ENCODE measurements at places on chromosomes 16 and 17.
A peak's percentile ranks its signal among the peaks of the same experiment; 100 is the strongest.

GRCh38 chr17:48643697-48644012, 17.5 kb upstream of the HOXB9 start:
- DNase-seq: no peak

- no peak for DNase-seq
Observed at GRCh38 chr17:82076785-82077591, 11.4 kb upstream of the DUS1L start.

DNA sequence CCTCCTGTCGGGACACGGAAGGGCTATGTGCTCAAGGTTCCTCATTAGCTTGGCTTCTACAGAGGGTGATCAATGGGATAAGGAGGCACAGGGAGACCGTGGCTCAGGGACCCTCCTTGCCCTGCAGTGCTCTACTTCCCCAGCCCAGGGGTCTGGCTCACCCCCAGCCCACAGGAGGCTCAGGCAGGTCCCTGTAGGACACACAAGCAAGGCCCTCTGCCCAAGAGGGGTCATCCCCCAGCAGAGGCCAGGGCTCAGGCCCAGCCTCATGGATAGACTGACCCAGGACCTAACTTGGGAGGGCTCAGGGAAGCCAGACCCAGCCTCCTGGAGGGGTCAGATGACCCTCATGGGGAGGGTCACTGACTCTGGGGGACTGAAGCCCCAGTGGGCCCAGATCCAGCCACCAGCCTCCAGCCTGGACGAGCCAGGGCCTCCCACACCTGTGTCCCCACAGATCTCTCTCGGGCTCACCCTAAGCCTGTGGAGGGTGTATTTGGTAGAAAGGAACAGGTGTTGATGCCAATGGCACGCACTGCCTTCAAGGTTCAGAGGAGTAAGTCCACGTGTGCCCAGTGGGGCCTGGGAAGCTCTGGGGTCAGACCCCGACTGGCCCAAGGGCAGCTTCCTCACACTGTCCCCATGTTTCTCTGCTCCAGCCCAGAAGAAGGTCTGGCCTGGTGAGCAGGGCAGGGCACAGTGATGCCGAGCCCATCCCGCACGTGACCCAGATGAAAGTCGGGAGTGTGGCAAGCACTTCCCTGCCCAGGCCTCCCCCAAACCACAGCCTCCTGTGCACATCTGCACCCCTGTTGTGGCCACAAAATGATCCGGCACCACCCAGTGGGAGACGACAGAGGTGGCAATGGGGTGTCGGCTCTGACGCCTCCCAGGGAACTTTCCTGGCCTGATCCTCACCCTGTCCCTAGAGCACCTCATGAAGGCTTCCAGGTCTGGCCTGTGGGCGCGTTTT, 10.9 kb upstream of the KRTAP17-1 start:
- peak; percentile 82 for DNase-seq

GRCh38 chr17:47945529-47946508, 4.4 kb downstream of the PNPO start:
- DNase-seq: no peak

- no peak for DNase-seq
Observed at GRCh38 chr16:11497851-11498289, 88.8 kb downstream of the LITAF start.

- no peak for DNase-seq
Observed at GRCh38 chr17:80950466-80951120, 41.0 kb upstream of the CHMP6 start.

DNA sequence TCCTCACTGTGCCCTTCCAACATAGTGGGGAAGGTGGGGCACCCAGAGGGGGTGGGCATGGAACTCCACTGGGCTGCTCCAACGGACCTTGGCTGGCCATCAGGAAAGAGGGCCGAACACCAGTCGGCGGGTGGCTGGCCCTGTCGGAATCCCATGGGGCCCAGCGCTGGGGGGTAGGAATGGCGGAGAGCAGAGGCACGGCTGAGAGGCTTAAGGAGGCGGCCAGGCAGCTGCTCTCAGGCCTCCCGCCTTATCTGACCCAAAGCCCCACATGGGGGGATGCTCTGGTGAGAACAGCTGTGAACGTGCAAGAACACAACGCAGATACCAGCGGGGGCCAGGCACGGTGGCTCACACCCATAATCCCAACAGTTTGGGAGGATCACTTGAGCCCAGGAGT, 4.4 kb upstream of the MYO1C start:
- no peak for DNase-seq

DNA sequence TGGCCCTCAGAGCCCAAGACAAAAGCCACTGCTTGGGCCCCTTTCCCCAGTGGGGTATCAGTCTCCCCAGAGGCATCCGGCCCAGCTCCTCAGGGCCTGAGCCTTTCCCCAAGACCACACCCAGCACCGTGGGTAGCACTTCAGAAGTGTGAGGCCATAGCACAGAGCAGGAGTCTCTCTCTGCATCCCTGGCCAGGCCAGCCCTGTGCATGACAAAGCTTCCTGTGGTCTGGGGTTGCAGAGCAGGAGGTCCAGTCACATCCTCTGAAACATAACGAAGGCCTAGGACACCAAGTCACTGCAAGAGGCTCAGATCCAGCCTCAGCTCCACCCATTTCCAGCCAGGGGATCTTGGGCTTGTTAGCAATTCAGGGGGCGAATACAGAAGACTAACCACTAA, 56.8 kb upstream of the ZNF423 start:
- no peak for DNase-seq

DNA sequence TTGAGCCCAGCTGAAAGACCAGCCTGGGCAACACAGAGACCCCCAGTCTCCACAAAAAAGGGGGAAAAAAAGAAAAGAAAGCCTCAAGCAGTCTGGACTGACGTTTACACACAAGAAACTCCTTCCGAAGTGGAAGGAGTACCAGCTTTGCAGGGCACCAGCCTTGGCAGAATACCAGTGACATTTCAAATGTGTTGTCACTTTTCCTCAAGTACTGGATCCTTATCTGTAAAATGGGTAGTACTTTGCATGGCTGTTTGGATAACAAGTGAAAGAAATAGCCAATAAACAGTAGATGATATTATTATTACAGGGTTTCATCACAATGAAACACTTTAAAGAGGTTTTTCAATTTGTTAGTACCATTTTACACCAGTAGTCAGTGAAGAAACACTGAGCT, 14.2 kb downstream of the YWHAE start:
- no peak for DNase-seq

- no peak for DNase-seq
Observed at GRCh38 chr17:9444687-9445086, 130.9 kb downstream of the STX8 start.

DNA sequence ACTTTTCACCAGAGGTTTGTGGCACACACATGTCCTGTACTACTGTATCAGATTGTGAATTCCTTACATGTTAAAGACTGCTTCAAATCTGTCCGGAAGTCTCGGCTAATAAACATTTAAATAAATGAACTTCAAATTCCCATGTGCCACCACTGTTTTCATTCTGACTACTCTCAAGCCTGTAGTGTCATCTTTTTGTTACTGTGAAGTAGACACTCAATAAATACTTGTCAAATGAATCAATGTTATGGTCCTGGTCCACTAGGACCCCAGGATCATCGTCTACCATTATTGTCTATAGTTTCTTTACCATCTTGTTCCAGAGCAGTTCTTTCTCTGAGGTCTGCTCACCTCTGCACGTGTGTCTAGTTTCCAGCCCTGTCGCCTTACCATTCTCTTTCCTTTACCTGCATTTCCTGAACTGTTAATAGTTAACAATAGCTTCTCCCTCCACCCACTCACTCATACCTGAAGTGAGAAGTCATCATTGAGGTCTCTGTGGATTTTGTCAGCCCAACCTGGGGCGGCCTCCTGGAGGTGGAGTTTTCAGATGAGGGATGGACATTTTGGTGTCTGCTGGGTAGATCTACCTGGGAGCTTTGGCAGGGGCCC, 333.0 kb downstream of the SEC14L1 start:
- DNase-seq: no peak

DNA sequence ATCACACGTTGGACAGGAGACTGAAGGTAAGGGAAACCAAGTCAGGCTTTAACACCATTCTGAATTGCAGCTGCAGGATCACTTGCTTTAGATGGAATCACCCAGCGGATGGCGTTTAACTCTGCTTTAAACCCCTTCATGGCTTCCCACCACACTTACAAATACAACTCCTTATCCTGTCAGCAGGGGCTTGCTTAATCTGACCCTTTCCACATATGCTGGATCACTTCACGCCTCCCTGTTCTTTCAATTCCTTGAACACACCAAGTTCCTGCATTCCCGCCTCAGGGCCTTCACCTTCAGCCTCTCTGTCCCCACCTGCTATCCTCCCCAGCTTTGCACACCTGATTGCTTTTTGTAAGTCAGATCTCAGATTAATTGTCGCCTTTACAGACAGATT, 442.2 kb downstream of the MAF start:
- no peak for DNase-seq

DNA sequence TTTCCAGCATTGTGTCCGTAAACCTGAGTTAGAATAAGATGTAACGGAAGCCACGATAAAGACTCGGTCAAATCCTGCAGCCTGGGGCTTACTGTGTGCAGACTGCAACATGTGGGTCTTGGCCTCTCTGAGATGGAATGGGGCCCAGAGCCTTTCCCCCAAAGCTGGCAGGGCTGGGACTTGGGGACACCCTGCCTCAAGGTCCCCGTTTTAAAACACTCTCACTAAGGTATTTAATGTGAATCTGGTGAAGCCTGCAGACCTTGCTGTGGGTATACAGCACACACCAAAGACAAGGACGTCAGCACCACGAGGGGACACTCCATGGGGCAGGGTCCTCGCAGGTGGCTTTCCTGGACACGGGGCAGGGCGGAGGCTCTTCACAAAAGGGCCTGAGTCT, 2.1 kb downstream of the NDUFAF8 start:
- no peak for DNase-seq

DNA sequence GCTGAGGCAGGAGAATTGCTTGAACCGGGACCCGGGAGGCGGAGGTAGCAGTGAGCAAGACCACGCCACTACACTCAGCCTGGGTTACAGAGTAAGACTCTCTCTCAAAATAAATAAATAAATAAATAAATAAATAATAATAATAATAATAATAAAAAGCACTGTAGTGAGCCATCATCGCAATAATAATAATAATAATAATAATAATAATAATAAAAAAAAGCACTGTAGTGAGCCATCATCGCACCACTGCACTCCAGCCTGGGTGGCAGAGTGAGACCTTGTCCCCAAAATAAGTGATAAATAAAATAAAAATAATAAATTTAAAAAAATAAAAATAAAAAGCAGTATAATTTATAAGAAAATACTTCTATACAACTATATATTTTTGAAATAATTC, 40.3 kb downstream of the SMURF2 start:
- DNase-seq: no peak

GRCh38 chr16:49094471-49094870, 187.2 kb downstream of the CBLN1 start:
- no peak for DNase-seq

GRCh38 chr16:70324998-70325747, 21.5 kb upstream of the DDX19A start:
- no peak for DNase-seq

DNA sequence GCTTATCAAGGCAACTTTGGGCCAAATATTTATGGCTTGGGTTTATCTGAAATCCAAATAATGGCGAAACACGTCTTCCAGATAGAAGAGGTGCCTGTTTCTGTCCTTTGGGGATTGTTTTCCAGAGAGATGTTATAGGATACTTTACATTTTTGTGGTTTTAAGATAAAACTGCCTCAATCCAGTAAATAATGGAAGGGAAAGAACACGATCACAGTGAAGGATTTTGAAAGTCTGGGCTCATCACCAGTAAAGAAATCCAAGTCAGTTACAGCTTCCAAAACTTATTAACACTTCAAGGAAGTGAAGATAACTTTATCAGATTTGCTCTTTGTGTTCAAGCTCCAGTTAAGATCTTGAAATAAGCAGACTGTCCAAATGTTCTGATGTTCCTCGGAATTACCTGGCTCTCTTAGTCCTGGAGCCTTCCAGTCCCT, 30.1 kb downstream of the DNAH2 start:
- no peak for DNase-seq

- DNase-seq: no peak
Observed at GRCh38 chr17:79838522-79839274, 542 bp downstream of the CBX4 start.

DNA sequence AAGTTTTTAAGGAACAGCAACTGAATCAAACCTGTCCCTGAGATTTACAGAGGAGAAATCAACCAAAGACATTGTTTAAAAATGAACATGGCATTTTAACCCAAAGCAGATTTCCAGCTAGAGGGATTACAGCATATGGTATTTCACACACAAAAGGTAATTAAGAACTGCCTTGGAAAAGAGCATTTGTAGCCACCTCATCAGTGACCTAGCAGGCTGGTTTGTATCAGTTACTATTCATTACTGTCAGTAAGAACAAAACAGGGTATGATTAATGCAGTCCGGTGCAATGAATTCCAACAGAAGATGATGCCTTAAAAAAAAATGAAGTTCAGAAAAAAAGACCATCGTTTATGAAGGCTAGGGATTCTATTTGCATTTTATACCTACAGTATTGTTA, 219.9 kb downstream of the CHD9NB start:
- DNase-seq: no peak

DNA sequence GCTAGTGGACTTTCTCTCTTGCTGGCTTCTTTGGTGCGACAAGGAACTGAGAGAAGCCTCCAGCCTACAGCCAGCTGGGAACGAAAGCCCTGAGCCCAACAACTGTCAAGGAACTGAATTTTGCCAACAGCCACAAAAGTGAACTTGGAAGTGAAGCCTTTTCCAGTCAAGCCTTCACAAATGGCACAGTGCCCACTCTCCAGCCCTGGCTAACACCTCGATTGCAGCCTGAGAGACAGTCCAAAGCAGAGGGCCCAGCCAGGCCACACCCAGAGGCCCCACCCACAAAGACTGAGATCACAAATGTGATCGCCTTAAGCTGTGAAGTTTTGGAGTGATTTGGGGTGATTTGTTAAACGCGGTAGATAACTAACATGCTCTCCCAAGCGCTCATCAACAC, 244.6 kb upstream of the SDK2 start:
- no peak for DNase-seq

- no peak for DNase-seq
Observed at GRCh38 chr17:31690151-31690551, 168.9 kb downstream of the COPRS start.

Data from vagina (tissue), 2 donors.